ENCODE measurements at places on chromosomes 5 and 9.

GRCh38 chr5:75608870-75609269 is 2.4 kb upstream of the ANKDD1B start:
- no peak for DNase-seq

GRCh38 chr5:149215478-149216090 is 56.1 kb upstream of the AFAP1L1 start:
- DNase-seq, result no peak

DNA sequence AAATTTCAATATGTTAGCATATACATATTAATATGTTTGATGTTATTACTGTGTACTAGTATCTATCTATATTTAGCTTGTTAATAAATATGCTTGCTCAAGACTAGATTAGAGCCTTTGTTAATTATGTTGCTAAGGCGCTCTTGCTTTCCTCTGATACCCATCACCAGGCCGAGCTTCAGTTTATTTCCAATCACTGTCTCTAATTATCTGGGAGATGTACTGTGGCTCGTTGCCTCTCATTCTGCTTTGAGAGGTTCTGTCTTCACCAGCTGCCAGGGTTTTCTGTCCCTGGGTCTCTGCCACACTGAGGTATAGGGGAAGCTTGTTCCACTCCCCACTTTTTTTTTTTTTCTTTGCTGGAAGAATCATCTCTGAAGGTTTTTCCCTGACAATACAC is 21.0 kb upstream of the TAF11L2 start:
- DNase-seq, result no peak

GRCh38 chr9:136117916-136118319 is 757 bp downstream of the TMEM250 start:
- no peak for DNase-seq

- no peak for DNase-seq
Observed at GRCh38 chr9:128006332-128006996, 25.7 kb upstream of the EEIG1 start.

GRCh38 chr5:178941361-178941760 is 363 bp downstream of the ZNF454 start:
- no peak for DNase-seq

GRCh38 chr9:75001719-75002421 is 26.2 kb downstream of the CARNMT1 start:
- DNase-seq, result no peak

GRCh38 chr5:74017786-74018211 is 391.8 kb downstream of the ARHGEF28 start:
- no peak for DNase-seq

DNA sequence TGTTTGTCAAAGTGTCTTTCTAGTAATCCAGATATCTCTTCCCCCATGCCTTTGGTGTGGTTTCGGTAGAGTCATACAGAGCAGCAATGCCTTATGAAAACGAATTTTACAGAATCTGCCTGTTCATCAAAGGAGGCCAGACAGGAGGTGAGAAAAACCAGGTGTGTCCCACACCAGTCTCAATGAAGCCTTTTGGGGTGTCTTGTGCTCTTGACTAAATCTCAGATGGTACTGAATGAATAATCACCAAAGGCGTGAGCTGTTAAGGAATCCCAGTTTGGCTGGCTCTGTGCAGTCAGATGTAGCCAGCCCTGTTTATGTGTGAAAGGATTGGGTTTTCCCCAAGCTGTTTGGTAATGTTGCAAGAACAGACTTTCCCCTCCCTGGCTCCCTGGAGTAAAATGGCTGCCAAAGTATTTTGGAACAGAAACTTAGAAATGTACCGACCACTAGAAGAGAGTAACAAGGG is 70.8 kb upstream of the CDKN2B start:
- DNase-seq, result peak; percentile 42

GRCh38 chr5:125154301-125155110 is 408.1 kb upstream of the ZNF608 start:
- no peak for DNase-seq

GRCh38 chr5:157292599-157292998 is 26.7 kb downstream of the CYFIP2 start:
- no peak for DNase-seq

DNA sequence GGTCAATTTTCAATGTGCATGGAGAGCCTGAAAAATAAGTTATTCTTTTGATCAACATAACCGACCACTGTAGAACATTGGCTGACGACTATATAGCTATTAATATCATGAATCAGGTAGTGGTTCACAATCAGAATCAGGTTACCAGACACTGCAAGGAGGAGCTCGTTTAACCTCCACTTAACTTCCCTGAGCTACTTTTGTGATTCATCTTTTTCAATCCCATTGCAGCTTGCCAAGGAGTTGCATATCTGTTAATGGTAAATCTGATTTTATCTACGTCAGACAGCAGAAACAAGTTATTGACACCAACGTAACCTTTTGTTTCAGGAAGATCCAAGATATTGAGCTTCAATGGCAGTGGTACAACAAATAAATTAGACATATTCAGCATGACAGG is 2263.8 kb upstream of the ACO1 start:
- DNase-seq, result no peak

GRCh38 chr9:134348404-134349155 is 22.3 kb downstream of the RXRA start:
- DNase-seq, result no peak

DNA sequence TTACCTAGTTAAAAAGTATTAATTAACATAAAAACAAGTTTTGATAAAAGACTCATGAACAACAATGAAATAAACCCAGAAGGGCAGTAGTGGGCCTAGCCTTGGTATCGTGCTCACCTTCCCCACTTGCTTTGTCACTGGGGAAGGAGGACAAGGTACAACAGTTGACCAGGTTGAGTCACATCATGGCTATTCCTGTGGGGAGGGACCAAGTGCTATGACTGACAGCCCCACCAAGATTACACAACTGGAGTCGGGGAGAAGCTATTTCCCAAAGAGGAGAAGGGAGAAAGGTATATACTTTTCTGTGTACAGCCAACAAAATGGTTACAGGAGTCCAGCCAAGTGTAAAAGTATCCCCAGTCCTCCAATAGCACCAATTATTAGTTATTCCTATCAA is 251.3 kb upstream of the RFX3 start:
- DNase-seq, result no peak

- DNase-seq, result no peak
Observed at GRCh38 chr5:14191325-14191724, 48.2 kb downstream of the TRIO start.

GRCh38 chr5:19031491-19031890 is 956.5 kb downstream of the CDH18 start:
- DNase-seq, result no peak

DNA sequence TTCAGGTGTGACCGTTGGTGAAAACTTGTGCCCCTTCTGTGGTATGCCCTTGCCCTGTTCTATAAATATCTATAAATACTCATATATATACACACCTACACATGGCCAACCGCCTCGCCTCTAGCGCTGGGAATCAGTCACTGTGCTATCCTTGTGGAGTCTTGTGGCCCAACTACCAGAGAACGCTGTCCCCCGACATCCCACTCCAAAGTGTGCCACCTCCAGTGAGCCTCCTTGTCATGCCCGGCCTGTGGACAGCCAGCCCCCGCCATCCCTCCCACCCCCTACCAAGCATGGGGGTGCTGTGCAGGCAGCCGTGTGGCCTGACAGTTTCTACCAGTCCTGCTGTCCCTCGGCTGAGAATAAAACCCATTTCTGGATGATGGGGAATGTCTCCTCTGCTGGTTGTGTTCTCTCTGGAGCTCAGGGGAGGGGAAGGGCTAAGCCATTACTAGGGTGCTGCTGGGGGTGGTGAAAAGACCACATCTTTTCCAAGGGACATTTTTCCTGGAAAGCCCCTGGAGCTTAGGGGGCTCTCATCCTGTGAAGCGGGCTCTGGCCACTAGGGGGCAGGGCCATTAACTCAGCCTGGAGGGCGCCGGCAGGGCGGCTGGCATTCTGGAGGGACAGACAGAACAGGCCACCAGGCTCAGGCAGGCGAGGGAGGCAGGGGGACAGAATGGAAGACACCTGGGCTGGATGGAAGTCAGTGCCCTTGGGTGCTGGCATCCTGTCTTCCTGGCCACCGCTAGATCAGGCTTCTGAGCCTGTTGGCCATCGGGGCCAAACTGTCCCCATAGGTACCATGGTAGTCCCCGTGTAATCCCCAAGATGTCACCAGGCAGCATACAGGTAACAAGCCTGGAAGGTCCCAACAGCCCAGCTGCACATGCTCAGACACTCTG is 20.7 kb downstream of the GOLGA2 start:
- peak; percentile 66 for DNase-seq

- no peak for DNase-seq
Observed at GRCh38 chr9:37812773-37813379, 12.3 kb downstream of the DCAF10 start.

DNA sequence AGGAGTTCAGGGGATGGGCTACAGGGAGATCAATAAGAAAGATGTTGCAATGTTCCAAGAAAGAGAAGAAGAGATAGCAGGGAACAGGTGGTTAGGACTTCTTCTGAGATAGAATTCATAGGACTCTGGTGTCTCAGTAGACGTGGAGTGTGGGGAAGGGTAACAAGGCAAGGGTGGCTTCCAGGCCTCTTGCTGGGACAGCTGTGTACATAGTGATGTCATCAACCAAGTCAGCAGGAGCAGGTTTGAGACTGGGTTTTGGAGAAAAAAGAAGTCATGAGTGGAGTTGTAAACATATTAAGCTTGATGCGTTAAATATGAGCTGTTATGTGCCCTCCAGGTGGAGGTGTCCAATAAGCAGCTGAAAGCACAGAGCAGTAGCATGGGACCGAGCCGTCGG is 211.8 kb upstream of the RASEF start:
- no peak for DNase-seq

GRCh38 chr9:93461821-93462220 is 8.4 kb upstream of the FAM120AOS start:
- no peak for DNase-seq

- DNase-seq, result peak; percentile 32
Observed at GRCh38 chr5:65480306-65480865, 1.3 kb downstream of the ADAMTS6 start.

DNA sequence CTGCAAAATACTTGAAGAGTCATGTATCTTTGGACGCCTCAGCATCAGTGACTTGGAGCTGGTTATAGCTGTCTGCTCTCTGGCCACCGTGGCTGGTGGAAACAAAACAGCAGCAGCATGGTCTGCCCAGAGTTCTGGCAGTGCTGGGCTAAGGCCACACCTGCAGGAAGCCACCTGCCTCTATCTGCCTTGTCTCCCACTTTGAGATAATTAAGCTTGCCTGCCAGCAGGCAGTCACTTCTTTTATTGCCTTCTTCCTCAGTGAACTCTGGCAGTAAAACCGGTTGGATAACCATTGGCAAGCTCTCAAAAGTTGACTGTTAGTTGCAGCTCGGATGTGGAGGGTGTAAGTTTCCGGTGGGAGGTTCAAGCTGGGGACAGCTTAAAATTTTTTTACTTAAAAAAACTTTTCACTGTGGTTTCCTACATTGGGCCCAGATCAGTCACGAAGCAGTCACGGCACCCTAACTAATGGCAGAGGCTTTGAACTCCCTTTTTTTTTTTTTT is 4.9 kb downstream of the SMIM3 start:
- DNase-seq, result peak; percentile 64

- no peak for DNase-seq
Observed at GRCh38 chr5:94040591-94041148, 299.3 kb upstream of the POU5F2 start.

DNA sequence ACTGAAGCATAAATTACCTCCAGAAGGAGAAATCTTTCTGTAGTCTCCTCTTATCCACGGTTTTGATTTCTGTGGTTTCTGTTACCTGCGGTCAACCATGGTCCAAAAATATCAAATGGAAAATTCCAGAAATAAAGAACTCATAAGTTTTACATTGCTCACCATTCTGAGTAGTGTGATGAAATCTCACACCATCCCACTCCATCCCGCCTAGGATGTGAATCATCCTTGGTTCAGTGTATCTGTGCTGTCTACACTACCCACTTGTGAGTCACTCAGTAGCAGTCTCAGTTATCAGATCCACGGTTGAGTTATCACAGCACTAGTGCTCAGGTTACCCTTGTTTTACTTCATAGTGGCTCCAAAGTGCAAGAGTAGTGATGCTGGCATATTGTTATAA is 371.2 kb downstream of the NFIB start:
- DNase-seq, result no peak

DNA sequence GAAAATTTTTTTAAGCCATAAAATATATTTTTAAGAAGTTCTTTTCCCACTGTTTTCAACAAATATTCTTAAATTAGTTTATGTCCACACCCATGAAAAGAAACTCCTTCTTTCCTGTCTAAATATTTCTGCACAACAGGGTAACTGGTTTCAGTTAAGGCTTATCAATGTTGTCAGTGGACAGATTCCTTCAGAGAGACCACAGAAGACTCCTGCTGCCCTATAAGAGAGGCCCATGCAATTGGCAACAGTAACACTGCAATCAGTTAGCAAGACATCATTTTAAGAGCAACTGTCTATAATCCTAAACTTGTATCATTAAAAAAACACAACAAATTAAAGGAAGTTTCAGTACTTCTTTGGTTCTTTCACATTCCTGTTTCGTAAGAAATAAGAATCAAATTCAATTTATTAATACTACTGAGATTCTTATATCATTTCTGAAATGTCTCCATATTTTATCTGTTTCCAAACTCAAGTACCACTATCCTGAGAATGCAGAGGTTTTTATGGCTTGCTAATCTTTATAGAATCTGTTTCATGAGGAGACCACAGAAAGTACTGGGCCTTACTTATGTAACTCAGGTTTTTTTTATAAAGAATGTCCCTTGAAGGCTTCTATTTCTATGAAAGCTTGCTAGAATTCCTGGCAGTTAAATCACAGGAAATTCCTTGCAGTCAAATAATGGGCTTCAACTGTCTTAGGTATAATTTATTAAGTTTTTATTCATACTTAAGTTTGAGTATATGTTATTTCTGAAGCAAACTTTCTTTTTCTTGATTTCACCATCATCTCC is 240.2 kb downstream of the RFX3 start:
- DNase-seq, result no peak

GRCh38 chr5:158154226-158155005 is 295.5 kb upstream of the CLINT1 start:
- no peak for DNase-seq

- DNase-seq, result no peak
Observed at GRCh38 chr5:41842777-41843176, 27.4 kb downstream of the OXCT1 start.

DNA sequence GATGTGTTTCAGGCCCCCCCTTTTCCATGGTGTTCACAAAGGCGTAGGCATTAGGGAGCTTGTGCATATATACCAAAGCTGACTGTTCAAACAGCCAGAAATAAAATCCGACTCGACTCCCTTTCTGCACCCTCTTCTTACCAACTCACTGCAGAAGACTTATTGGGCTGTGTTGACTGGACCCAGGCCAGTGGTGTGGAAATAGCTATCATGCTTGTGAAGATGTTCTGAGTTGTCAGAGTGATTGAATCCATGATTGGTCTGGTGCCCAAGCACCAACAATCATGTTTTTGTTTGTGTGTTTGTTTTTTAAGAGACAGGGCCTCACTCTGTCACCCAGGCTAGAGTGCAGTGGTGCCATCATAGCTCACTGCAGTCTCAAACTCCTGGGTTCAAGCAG is 21.6 kb downstream of the TJP2 start:
- DNase-seq, result no peak

DNA sequence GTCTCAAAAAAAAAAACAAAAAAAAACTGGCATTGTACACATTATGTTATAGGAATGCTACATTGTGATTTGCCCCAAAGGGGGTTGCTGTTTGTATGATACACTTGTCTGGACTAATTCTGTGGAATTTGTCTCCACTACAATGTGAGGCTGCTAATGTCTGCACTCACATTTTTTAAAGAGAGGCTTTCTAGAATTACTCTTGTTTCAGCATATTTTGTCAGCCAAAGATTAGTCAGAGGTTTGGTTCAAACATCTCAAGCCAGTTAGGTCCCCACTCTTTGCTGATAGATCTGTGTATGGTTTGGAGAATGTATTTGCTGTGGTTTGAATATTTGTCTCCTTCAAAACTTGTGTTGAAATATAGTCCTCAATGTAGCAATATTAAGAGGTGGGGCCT is 59.3 kb upstream of the ZNF169 start:
- no peak for DNase-seq
